ENCODE measurements at places on chromosomes 3 and 15. TPM values are rescaled to one million over a fixed set of nuclear protein-coding genes. Genes with fewer than 3 reads are reported as not detected.

The RAMAC gene
- total RNA-seq = 31.7 TPM

The SCAANT1 gene
- total RNA-seq = not detected

The B3GALNT1 gene
- 28.5 TPM for total RNA-seq

The IL5RA gene
- not detected for total RNA-seq

The CIDEC gene
- total RNA-seq = not detected

The TMEM212 gene
- total RNA-seq = not detected

The MUSTN1 gene
- not detected for total RNA-seq

The CFAP91 gene
- total RNA-seq = 0.98 TPM

The SAMD7 gene
- not detected for total RNA-seq

The ISL2 gene
- not detected for total RNA-seq

The FBXO40 gene
- total RNA-seq = not detected

The TAMM41 gene
- total RNA-seq = 8.6 TPM

The CTXND1 gene
- total RNA-seq = not detected

The GNAT1 gene
- total RNA-seq = not detected
